ENCODE measurements at places on chromosomes 6 and 20.

GRCh38 chr20:2657674-2658073 lies 5.2 kb downstream of the NOP56 start:
- no peak for DNase-seq

GRCh38 chr6:32152769-32153563 lies 975 bp upstream of the PPT2 start:
- no peak for DNase-seq

DNA sequence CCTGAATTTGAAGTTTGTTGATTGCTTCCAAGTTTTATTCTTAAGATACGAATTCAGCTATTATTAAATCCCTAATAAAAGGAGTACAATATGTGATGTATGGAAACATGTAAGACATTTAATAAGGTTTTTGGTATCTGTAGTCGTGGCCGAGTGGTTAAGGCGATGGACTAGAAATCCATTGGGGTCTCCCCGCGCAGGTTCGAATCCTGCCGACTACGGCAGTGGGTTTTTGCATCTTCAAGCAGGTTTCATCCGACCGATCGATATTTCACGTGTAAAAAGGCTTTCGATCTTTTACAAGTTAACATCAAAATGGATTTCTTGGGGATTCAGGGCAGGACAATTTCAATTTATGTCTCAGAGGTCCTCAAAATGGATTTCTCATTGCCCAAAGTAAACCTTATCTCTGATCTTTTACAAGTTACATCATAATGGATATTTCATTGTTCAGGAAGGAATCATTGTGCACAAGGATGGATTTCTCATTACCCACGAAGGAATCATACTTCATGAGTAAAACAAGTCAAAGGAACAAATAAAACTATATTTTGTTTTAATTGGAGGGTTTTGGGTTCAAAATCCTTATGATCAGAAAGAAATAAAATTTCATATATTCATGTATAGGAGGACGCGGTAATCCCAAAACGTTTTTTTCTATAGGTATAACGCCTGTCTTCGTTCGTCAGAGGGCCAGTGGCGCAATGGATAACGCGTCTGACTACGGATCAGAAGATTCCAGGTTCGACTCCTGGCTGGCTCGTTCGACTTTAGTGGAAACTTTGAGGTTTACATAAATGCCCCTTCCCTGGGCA lies 37.3 kb upstream of the BTN3A2 start:
- DNase-seq = no peak

- DNase-seq = peak; percentile 79
These were observed 4.5 kb downstream of the PRDM13 start for GRCh38 chr6:99611148-99611547.

- DNase-seq = no peak
These were observed 27.6 kb downstream of the PKHD1 start for GRCh38 chr6:52059821-52060220.
